ENCODE measurements at places on chromosomes 16 and 17.

GRCh38 chr17:60825351-60825750 lies 147.7 kb downstream of the BCAS3 start:
- DNase-seq = no peak

GRCh38 chr17:58304750-58305486 lies 23.7 kb downstream of the TSPOAP1 start:
- no peak for DNase-seq

GRCh38 chr17:37744961-37745800 lies at the start of gene HNF1B:
Gene HNF1B (minus strand): TSS chr17:37745059. CDS start chr17:37744884, 175 bp downstream.
- DNase-seq = no peak

DNA sequence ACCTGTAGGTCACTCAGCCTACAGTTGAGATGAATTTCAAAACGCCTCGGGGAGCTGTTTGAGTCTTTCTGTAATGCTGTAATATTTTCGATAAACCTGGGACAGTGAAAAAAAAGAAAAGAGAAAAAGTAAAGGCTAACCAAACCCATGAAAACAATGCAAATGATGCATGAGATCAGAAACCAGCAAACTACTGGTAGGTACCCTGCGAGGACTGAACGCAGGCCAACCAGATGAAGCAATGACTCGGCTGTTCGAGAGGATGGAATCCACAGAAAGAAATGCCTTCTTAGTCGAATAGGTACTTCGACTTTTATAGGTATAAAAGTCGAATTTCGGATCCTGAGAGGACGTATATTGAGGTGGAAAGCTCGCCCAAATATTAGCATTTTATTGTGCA lies 509 bp upstream of the ATAD5 start:
- no peak for DNase-seq

DNA sequence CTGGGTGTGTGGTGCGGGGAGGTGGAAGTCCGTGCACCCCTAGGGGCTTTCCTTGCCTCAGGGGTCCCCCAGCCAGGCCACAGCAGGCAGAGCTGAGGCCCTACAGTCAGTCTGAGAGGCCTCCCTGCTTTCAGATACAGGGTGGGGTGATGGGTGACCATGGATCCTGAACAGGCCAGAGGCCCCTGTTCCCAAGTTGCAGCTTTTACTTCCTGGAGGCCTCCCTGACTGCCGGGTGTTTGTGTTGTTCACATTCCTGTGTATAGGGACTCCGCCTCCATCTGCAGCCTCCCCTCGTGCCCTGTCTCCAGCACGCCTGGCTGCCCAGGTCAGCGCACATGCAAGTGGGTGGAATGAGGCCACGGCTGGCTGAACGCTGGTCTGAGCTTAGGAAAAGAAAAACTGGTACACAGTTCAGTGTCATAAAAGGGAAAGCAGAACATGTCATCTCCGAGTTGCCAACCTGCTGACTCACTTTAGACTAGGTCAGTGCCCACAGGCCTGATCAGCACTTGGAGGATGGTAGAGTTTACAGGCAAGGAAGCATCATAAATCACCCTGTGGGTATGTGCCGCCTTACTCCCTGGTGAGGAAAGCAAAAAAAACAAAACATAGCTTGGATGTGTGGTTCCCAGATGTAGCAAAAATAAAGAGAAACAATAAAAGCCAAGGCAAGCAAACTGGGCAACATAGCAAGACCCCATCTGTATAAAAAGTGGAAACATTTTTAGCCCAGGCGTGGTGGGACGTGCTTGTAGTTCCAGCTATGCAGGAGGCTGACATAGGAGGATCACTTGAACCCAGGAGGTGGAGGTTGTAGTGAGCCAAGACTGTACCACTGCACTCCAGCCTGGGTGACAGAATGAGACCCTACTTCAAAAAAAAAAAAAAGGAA lies 6.2 kb upstream of the SLC7A6 start:
- DNase-seq = no peak

- DNase-seq = no peak
These were observed 45.9 kb downstream of the NT5M start for GRCh38 chr17:17348872-17349723.

DNA sequence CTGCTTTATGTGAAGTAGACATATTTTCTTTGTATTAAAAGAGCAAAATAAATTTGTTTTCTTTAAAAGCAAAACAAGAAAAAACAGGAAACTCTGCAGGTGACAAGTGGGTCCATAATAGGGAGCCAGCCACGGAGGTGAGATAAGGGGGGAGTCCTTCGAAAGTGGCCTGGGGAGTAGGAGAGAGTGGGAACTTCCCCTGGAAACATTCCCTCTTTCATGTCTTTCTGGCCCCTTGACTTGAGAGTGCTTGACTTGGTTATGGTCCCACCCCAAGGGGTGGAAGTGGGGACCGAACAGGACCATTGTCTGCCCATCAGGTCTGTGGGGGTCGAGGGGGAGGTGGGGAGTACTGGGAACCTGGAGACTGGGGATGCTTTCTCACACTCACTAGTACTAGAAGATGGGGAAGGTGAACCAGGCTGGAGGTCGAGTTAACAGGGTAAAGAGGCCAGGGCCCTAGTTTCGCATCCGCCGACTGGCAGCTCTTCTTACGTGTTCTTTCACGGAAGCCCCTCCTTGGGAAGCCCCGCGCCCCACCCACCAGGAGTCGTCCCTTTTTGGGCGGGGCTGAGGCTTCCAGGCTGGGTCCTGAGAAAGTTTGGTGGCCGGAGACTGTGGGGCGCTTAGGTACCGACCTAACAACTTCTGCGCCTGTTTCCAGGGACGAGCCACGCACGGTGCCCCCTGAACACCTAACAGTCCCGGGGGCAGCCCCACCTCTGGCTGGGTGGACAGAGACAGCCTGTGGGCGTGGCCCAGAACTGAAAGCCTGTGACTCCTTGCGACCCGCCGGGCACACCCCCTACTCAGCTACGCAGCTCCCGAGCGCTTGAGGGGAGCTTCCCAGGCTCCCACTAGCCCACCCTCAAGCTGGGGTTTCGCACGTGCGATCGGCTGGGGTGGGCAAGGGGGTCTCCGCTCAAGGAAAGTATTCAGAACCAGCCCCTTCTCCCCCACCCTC lies 790 bp downstream of the TRADD start:
- DNase-seq = peak; percentile 64

GRCh38 chr17:57562184-57562698 lies 182.9 kb downstream of the CCDC182 start:
- no peak for DNase-seq

- no peak for DNase-seq
These were observed 20.3 kb downstream of the TNS4 start for GRCh38 chr17:40481106-40481505.

DNA sequence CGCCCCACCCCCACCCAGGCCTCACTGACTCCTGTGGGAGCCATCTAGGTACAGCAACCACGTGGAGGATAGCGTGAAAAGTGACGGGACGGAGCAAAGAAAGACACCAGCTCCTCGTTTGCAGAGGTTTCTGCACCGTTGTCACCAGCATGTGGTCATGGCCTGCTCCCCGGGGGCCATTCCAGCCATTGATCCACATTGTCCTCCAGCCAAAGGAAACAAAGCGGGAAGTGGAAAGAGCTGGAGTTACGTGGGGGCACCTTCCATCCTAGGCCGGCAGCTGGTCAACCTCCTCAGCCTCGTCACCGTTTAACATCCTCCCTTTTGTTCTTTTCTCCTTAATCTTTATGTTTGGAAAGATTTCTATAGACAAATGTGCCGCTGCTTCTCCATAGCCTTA lies 153.7 kb downstream of the RPTOR start:
- DNase-seq = no peak

DNA sequence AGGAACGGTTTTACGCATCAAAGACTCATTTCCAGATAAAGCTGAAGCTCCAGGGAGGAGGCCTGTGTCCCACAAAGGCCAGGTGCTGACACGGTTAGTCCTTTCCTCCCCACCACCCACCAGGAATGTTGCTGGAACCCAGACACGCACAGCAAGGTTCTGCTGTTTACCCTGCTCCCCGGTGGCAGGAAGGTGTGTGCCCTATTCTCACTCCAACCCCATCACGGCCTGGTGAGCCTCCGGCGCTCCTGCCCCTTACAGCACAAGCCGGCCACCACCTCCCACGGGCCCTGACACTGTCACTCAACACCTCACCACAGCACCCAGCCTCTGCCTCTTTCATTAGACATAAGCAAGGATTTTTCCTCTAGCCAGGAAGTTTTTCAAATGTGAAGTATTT lies 47.8 kb downstream of the ANKRD11 start:
- DNase-seq = no peak

GRCh38 chr16:78761427-78761826 lies 662.0 kb downstream of the WWOX start:
- no peak for DNase-seq

- no peak for DNase-seq
These were observed 985 bp upstream of the TMEM107 start for GRCh38 chr17:8176998-8177731.

DNA sequence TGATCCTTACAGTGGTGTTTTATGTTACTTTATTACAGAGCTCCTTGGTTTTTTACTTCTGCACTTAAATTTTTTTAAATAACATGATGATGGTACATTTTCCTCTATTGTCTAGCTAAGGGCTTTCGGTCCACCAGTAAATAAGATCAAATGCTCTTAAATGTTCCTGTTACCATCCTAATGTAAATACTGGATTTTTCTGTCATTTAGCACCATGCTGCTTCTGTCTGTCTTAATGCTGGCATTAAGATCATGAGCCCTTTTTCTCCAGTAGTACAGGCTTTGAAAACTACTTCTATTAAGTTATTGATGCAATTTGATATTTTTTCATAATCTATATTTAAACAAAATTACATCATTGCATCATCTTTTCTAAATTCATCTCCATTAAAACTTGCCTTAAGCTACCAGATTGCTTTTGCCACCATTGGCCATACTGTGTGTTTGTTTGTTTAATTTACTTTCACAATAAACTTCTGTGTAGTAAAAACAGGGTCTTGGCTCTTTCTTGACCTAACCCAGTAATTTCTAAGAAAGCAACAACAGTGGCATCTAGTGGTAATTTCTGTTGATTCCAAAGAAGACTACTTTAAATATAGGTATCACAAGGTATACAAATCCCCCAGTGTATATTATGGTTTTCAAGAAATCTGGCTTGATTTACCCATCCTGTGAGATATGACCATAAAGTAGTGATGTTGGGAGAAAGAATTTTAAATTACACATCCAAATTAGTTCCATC lies 9.0 kb upstream of the PHAF1 start:
- peak; percentile 18 for DNase-seq

- no peak for DNase-seq
These were observed 106.1 kb downstream of the AXIN2 start for GRCh38 chr17:65455154-65455971.

GRCh38 chr17:50095626-50096037 lies 481 bp downstream of the PDK2 start:
- DNase-seq = no peak

- peak; percentile 79 for DNase-seq
These were observed at the start of gene BRD7 for GRCh38 chr16:50368410-50369132. Gene BRD7 (minus strand): TSS chr16:50368988. CDS start chr16:50368774, 214 bp downstream.

DNA sequence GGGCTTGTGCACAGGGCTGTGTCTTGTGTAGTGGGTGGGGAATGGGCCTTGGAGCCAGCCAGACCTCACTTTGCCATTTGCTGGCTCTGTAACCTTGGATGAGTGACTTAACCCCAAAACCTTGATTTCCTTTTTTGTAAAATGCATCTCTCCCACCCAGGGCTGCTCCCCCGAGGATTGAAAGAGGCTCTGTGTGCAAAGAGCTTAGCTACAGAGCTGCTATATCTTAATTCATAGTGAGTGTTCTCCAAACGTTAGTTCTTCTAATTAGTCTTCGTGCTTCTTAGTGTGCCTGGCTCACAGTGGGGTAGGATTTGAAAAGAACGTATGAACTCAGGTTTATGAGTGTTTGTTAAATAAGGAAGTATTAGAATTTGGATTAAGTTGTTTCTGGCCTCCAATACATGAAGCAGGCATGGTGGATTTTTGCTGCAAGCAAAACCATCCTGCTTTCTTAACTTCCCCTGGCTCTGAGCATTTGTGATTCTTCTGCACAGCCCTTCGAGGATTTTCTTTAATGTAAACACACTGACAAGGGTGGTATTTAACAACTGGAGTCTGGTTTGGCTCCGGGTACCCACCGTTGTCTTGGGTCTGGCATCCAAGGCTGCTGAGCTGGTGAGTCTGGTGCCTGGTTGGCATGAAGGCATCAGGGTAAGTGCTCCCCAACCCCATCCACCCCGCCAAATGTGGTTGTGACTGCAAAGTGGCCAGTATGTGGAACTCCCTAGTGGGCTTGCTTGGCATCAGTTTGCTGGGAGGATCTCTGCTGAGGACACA lies 29.7 kb downstream of the KSR1 start:
- no peak for DNase-seq

DNA sequence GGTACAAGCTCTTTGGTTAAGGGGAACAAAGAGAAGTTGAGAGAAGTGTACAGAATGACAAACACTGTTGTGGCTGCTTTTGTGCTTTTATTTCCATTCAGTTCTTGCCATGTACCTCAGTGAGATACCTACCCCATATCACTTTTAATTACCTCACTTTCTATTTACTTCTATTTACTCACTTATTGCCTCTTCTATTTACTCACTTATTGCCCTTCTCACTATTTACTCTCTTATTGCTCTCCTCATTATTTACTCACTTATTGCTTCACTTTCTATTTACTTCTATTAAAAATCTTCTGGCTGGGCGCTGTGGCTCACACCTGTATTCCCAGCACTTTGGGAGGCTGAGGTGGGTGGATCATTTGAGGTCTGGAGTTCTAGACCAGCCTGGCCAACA lies 41.9 kb downstream of the MBTD1 start:
- no peak for DNase-seq

- no peak for DNase-seq
These were observed 226.3 kb downstream of the MSI2 start for GRCh38 chr17:57482657-57483056.

DNA sequence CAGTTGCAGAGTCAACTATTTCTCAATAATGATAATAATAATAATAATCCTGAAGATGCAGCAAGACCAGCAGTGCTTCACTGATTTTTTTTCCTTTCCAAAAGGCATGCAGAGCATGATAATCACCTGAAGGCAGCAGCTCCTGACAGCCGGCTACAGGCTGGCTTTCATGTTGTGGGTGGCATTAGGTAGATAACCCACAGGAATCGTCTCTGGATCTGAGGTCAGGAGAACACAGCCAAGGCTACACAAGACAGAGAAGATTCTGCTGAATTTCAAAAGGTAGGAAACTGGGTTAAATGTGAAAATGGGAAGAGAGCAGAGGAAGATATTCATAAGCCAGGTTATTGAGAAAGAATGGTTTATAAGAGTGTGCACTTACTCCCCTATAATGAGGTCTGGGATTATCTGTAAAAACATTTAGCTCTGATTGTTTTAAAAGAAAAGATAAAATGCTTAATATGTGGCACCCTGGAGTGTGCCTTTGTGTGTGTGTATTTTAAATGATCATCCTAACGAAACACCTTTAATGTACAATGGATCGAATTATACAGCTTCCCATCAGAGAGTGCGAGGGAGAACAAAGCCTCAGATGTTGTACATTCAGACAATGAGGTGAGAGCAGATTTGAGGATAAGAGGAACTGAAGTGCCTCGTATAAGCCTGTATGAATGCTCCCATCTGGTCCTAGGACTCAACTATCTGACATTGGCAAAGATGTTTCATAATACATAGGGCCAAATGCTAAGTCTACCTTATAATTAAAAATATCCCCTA lies 273.1 kb downstream of the PHKB start:
- no peak for DNase-seq
